ENCODE measurements at places on chromosomes 4 and X.

GRCh38 chrX:19846995-19847790 lies 40.2 kb downstream of the SH3KBP1 start:
- DNase-seq: no peak

DNA sequence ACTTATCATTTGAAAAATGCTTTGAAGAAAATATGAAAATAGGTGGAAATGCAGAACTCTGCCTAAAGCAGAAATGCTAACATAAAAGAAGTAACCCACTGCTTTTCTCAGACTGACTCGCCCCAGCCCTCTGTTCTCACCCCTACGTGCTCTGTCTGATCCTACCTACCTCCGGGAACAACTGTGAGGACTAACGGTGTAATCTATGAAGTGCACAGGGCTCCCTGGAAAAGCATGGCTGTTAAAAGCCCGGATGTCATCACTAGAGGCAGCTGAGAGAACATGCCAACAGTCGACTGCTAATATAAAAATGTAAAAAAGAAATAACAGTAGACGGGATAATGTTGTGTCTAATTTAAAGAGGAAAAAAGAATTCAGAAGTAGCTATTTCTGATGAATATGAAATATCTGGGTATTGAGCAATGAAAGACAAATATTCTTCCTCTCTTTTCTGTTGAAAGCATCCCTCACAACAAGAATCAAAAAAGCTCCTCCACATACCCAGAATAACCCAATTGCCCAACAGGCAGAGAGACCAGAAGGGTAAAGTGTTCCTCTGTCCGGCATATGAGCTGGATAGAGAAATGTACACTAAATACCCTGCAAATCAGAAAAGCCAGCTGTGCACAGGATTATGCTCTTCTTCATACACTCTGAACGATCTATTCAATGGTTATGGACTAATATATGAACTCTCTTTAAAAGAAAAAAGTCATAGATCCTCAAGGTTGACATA lies 130.7 kb downstream of the TSPAN5 start:
- DNase-seq: no peak

DNA sequence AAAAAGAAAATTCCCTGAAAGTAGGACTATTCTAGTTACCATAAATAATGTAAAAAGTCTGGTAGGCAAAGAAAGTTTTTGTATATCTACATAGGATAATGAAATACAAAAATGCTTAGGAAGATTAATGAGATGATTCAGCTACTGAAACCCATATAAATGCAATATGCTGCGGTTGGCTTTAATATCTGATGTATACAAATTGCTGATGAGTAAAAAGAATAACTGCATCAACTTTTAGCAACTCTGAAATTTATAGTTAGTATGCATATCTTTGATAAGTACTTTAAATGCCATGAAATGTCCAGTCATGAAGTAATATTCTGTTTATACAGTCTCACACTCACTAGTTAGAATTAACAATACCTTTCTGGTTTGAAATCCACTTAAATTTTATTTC lies 404.8 kb downstream of the TLL1 start:
- DNase-seq: no peak

DNA sequence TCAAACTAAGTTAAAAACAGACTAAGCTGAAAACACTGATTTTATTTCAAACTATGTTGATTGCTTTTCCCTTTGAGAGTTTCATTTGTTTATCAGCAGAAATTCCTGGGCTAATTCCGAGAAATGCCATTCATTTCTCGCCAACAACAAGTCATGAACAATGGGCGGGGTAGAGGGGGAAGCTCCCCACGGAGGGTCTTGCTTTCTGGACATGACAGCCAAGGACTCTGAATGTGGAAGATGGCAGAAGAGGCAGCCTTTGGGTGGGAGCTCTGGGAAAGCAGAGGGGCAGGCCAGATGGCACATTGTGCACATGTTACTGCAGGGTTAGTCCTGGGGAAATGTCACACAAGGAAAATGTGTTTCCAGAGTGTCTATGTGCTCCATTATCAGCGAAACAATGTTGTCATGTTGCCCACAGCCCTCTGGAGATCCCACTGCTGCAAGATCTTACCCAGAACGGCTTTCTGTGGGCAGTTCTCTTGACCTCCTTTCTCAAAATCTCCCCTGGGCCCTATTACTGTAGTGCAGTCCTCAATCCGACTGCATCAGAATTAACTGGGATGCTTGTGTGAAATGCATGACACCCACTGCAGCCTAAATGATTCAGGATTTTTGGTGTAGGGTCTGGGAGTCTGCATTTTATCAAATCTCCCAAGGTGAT lies 45.0 kb downstream of the CHRDL1 start:
- no peak for DNase-seq

- DNase-seq: no peak
Observed at GRCh38 chr4:77036206-77036605, 39.6 kb downstream of the CCNI start.

DNA sequence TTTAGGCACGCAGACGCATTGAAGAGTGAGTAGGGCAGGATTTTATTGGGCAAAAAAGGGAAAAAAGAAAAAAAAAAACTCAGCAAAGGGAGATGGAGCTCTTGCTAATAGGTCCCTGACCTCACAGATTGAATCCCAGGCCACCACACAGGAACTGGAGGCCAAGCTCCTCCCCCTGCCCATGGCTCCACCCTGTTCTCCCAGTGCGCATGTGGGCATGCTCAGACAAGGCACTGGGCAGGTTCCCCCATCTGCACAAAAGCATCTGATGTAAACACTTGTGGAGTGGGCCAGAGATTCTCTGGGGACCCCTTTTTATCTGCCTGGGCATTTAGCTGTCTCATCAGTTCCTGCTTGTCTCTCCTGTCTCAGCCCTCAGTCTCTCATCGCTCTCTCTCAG lies 9.5 kb downstream of the FRMD7 start:
- DNase-seq: no peak

GRCh38 chr4:176210101-176210500 lies 14.7 kb upstream of the SPATA4 start:
- no peak for DNase-seq

DNA sequence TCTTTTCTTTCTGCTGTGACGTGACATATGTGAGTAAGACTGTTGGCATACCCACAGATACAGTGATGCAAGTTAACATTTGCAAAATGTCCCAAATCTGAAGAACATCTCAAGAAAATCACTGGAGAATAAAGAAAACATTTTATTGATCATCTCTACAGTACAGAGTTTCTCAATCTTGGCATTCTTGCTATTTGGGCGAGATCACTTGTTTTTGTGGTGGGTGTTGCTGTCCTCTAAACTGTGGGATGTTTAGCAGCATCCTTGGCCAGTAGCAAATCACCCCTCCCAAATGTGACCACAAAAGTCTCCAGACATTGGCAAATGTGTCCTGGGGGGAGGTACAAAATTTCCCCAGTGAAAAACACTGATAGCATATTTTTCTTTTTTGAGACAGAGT lies 28.8 kb downstream of the AMELX start:
- no peak for DNase-seq

GRCh38 chr4:44671636-44672035 lies 6.6 kb upstream of the GUF1 start:
- DNase-seq: no peak

GRCh38 chr4:857461-857860 lies 31.5 kb upstream of the CPLX1 start:
- DNase-seq: no peak

DNA sequence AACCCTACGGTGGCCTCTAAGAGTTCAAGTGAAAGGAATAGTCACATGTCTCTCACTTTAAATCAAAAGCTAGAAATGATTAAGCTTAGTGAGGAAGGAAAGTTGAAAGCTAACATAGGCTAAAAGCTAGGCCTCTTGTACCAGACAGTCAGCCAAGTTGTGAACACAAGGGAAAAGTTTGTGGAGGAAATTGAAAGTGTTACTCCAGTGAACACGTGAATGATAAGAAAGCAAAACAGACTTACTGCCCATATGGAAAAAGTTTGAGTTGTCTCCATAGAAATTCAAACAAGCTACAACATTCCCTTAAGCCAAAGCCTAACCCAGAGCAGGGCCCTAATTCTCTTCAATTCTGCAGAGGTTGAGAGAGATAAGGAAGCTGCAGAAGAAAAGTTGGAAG lies 51.5 kb upstream of the RAB9B start:
- no peak for DNase-seq

DNA sequence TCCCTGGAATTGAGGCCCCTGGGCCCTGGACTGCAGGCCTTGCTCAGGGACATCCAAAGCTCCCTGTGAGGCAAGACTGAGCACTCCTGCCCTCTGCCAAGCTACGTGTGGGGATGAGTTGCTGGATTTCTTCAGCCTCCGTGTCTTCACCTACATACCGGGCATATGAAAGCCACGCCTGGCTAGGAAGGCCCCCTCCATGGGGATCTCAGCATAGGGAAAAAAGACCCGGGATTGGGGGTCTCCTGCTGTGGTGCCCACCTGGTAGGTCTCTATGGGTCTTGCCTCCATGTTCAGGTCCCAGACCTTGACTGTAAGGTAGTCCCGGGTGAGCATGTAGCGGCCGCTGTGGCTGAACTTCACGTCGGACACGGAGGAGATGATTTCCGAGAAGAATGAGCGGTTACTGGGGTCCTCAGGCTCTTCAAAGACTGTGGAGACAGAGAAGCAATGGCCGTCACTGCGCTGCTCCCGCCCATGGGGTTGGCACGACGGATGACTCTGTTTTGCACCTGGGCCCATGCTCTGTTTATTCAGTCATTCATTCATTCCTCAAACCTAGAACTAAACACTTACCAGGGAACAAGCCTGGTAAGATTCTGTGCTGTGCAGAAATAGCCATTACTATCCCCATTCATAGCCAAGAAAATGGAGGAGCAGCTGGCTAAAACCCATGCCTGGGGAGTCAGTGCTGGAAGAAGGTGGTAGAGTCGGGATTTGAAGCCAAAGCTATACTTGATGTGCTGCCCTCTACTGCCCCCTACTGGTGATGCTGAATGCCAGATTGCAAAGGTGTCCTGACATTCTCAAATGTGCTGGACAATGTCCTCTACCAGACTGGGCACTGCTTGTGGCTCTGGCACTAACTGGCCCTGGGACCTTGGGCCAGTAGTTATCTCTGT lies 63.9 kb downstream of the WFS1 start:
- DNase-seq: no peak

DNA sequence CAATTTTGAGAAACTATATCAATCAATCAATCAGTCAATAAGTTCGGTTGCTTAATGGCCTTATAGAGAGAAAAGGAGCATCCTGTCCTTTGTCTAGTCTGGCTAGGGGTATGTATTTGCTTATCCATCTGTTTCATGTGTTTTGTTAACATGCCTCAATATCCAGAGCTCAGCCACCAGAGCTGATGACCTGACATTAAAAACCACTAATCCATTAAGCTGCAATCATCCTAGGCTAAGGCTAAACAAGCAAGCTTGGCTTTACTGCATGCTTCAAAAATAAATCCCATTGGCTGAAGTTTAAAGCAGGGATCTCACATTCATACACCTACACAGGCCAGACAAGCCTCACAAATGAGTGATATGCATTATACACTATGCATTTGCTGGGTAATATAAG lies 139.7 kb downstream of the INPP4B start:
- no peak for DNase-seq

DNA sequence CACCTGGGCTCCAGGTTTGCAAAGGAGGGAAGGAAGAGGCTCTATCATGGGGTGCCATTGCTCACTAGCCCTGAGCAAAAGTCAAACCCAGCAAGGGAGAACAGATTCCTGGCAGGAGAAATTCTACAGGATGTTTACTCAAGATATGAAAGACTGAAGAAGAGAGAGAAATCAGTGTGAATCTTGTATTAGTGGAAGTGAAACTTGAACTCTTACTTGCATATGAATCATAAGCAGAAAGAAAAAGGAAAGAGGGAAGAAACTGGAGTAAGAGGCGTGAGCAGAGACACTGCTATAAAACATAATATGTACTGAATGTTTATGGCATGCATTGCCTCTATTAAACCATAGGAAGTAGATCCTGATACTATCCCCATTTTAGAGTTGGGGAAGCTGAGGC lies 60.9 kb downstream of the C4orf46 start:
- no peak for DNase-seq

DNA sequence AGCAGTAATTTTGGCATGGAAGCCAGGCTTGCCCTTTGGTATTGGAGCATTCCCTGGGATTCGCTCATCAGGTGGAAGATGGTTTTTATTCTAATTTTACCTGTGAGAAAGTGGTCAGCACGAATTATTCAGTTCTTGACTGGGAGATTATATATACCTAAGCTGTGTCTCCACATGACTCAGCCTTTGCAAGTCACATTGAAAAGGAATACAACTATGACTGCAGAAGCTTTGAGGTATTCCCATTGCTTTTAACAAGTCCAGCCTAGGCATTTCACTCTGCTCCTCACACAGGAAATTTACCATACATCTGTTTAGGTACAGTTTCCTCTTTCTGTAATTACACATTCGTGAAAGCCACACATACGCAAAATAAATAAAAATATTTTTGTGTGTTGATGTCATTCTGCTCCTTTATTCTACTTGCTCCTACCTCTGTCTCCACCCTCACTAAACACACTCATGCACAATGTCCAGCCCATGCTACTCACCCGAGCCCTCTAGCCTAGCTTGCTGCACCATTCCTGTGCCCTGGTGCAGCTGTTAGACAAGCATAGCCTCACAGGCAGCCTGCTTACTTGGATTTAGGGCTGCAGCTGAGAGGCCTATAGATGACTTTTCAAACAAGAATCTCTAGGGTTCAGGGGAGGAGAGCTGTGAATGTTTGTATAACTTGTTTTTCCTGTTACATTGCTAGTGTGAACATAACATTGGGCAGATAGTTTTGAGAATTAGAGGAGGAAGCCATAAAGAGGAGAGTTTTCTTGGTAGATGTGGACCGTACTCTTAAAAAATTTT lies 504.4 kb upstream of the FAT1 start:
- DNase-seq: no peak
